Left ventricle myocardium inferior (tissue), 1 donor: ENCODE measurements at places on chromosomes 7 and 10. TPM values are rescaled to one million over a fixed set of nuclear protein-coding genes. Genes with fewer than 3 reads are reported as not detected.
A peak's percentile ranks its signal among the peaks of the same experiment; 100 is the strongest.

- no peak for DNase-seq
These were observed 216.0 kb upstream of the KLF14 start for GRCh38 chr7:130950054-130950453.

- DNase-seq: no peak
These were observed 18.8 kb downstream of the FOXI2 start for GRCh38 chr10:127755753-127756152.

DNA sequence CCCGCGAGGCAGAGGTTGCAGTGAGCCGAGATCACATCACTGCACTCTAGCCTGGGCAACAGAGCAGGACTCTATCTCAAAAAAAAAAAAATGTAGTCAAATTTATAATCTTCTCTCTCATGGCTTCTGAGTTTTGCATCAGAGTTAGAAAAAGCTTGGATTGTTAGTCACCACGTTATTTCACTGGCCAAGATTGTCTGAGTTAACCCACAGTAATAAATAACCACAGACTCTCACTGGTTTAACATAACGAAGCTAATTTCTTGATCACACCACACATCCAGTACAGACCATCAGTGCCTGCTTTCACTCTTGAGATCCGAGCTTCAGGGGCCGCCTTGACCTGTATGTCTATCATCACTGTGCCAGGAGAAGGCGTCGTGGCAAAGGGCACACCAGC is 116.8 kb upstream of the JCAD start:
- no peak for DNase-seq

GRCh38 chr10:12194752-12195271 is 879 bp downstream of the NUDT5 start:
- DNase-seq: peak; percentile 38

Gene GIMAP6
- 24.3 TPM for total RNA-seq

Gene SMO
- 4.6 TPM for total RNA-seq

Gene MYOZ1
- 4.8 TPM for total RNA-seq

Gene NOS3
- total RNA-seq: 12.6 TPM
